ENCODE measurements at places on chromosomes 12 and 14. TPM values are rescaled to one million over a fixed set of nuclear protein-coding genes. Genes with fewer than 3 reads are reported as not detected.

DNA sequence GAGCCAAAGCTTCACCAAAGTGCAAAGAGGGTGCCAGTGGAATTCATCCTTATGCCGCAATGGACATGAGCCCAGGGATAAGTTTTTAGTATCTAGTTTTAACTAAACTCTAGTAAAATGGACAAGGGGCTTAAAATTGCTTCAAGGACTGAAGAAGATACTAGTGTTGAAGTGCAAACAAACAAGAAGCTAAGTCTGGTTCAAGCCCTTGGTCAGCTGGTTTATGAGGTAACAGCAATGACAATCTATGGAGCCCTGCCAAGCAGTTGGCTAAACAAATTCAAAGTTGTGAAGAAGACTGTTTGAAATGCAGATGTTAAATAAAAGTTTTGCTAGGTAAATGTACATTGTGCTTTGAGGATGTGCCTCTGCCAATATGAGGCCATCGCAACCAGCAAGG is 209.4 kb downstream of the KTN1 start:
- H3K4me3 ChIP-seq = no peak overlapping the region
- H3K27me3 ChIP-seq = no peaks in the 10 kb centered on the region
- no peak for DNase-seq
- H3K4me1 ChIP-seq = no peaks in the 10 kb centered on the region

DNA sequence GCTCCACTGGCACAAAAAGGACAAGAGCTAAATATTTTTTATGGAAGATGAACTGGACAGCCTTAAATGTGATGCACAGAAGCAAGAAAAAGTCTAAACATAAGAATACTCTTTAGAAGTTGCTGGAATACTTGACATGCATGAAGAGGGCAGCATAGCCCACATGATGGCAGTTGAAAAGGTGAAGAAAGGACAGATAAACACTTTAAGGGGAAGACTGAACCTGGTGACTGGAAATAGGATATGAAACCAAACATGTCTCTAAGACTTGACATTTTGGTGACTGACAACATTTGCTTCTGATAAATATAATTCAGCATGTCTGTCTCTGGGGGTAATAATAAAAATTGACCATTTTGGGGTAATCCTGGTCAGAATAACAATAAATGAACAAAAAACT is 273.1 kb downstream of the CCDC91 start:
- peaks cover 7% of the 10 kb centered on the region for H3K36me3 ChIP-seq
- DNase-seq = no peak
- no peak overlapping the region for H3K27ac ChIP-seq
- H3K4me1 ChIP-seq = no peaks in the 10 kb centered on the region

DNA sequence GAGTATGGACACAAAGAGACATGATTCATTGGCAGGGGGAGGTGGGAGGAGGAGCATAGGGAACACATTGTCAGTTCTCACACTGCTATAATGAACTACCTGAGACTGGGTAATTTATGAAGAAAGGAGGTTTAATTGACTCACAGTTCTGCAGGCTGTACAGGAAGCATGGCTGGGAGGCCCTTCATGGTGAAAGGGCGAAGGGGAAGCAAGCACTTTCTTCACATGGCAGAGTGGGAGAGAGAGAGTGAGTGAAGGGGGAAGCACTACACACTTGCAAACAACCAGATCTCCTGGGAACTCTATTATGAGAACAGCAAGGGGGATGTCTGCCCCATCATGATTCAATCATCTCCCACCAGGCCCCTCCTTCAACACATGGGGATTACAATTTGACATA is 391.8 kb downstream of the BMP4 start:
- no peaks in the 10 kb centered on the region for H3K36me3 ChIP-seq
- H3K4me1 ChIP-seq = no peaks in the 10 kb centered on the region
- H3K4me3 ChIP-seq = no peak overlapping the region
- H3K27ac ChIP-seq = no peak overlapping the region

BCL2L14 gene
- total RNA-seq = 0.57 TPM

DNA sequence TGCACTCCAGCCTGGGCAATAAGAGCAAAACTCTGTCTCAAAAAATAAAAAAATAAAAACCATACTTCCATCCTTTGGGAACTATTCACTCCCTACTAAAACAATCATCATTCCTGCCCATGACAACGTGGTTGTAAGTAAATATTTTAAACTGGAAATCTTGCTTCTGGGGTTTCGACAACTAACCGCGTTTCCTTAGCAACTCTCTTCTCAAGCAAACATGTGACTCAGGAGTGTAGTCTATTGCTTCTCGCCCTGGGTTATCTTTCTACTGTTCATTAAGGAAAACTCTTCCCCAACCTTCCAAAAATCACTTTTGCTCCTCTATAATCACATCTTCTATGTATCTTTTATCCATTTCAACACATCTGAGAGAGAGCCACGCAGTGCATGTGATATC is 21.8 kb downstream of the APPL2 start:
- DNase-seq = no peak
- H3K4me3 ChIP-seq = no peak overlapping the region
- H3K4me1 ChIP-seq = peaks cover 4% of the 10 kb centered on the region
- peaks cover 75% of the 10 kb centered on the region for H3K36me3 ChIP-seq

DNA sequence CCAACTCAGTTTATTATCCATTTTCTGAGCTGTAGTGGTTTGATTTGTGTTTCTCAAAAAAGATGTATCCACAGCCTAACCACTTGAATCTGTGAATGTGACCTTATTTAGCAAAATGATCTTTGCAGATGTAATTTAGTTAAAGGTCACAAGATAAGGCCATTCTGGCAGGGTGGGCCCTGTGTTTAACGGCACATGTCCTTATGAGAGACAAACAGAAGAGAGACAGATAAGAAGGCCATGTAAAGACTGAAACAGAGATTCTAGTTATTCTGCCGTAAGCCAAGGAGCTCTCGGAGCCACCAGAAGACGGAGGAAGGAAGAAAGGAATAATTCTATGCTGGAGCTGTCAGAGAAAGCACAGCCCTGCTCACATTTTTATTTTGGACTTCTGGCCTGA is 374.2 kb downstream of the PRKD1 start:
- no peaks in the 10 kb centered on the region for H3K4me1 ChIP-seq
- no peak overlapping the region for H3K4me3 ChIP-seq
- H3K27me3 ChIP-seq = no peaks in the 10 kb centered on the region
- H3K27ac ChIP-seq = no peak overlapping the region
- no peaks in the 10 kb centered on the region for H3K36me3 ChIP-seq

- no peaks in the 10 kb centered on the region for H3K36me3 ChIP-seq
- no peak overlapping the region for H3K4me3 ChIP-seq
- no peaks in the 10 kb centered on the region for H3K27me3 ChIP-seq
- no peaks in the 10 kb centered on the region for H3K4me1 ChIP-seq
- no peak overlapping the region for H3K27ac ChIP-seq
- DNase-seq = no peak
These were observed 64.5 kb upstream of the VASH1 start for GRCh38 chr14:76696791-76697190.

Measured in upper lobe of left lung (tissue), 6 donors.